ENCODE measurements at places on chromosomes 2 and 18. TPM values are rescaled to one million over a fixed set of nuclear protein-coding genes. Genes with fewer than 3 reads are reported as not detected.

SP9 gene
- not detected for total RNA-seq

ZNF532 gene
- 44.4 TPM for total RNA-seq

LAMA3 gene
- total RNA-seq: 13.2 TPM

TEX44 gene
- not detected for total RNA-seq

HOXD8 gene
- total RNA-seq: not detected

SIX3 gene
- total RNA-seq: not detected

NIFK gene
- total RNA-seq: 45.5 TPM

MROH2A gene
- total RNA-seq: not detected

BOLL gene
- total RNA-seq: not detected

Data from fibroblast of lung (primary cell).